ENCODE measurements at places on chromosomes 5 and 9.

GRCh38 chr9:104611213-104611612, 5.8 kb upstream of the OR13C2 start:
- no peak for DNase-seq

GRCh38 chr9:32882705-32883104, 99.4 kb downstream of the TMEM215 start:
- no peak for DNase-seq

GRCh38 chr9:106878934-106879333, 16.0 kb downstream of the ZNF462 start:
- peak; percentile 46 for DNase-seq

DNA sequence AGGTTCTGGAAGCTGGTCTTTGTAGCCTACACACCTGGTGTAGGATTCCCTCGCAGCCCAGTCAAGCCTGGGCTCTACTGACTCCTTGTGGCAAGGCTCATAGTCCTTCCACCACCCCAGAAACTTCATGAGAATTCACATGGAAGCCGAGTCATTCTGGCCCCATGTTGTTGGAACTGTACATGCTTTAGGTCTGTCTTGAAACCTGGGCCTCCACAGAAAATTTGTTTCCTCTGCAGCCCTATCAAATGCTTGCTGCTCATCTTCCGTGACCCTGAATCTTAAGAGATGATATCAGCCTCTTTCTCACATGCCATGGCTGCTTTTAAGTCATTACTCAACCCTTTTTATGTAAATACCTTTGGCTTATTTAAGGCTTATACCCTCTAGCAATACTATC, 113.4 kb upstream of the GRHPR start:
- DNase-seq, result no peak

DNA sequence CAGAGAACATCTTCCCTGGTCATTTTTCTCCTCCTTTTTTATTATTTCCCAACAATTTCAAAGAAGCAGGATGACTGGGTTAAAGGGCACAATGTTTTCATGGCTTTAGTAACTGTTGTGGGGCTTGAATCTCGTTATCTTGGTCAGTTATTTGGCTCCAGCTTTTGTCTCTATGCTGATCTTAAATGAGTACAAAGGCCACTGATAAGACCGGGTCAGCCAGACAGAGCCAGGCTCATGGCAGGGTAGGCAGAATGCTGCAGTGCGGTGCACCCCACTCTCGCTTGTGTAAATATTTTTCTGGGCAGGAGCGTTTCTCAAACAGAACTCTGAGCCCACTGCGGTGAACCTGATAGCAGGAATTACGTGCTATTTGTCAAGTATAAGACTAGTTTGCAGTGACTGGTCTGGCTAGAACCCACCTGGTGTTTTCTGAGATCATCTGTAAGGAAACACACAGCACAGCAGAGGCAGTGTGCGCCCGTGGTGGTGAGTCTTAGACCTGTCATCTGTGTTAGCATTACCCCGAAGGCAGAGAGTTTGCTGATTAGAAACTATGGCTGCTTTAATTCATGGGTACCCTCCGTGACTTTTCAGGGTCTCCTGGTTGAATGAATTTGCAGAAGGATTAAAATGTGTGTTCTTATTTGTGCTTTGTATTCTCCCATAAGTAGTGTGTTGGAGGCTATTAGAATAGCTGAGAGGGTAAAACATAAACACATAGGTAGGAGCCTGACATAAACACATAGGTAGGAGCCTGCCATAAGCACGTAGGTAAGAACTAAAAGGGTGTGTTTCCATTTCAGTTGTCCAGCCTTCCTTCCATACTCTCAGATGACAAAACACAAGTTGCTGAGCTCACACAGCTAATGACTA, 158.6 kb upstream of the DMRT1 start:
- DNase-seq, result no peak

DNA sequence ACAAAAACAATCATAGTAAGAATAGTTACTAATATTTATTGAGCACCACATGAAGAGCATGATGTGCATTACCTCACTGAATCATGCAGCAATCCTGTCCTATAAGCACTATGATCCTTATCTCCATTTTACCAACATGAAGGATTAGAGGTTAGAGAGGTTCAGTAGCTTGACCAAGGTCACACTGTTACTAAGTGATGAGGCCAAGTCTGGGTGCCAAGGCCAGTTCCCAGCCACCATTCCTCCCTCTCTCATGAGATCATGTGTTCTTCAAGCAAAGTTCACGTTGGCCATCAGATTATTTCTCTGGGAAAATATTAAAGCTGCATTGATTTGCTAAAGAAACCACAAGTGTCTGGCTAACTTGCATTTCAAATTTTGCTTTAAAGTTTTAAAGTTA, 31.0 kb downstream of the PDE8B start:
- no peak for DNase-seq

DNA sequence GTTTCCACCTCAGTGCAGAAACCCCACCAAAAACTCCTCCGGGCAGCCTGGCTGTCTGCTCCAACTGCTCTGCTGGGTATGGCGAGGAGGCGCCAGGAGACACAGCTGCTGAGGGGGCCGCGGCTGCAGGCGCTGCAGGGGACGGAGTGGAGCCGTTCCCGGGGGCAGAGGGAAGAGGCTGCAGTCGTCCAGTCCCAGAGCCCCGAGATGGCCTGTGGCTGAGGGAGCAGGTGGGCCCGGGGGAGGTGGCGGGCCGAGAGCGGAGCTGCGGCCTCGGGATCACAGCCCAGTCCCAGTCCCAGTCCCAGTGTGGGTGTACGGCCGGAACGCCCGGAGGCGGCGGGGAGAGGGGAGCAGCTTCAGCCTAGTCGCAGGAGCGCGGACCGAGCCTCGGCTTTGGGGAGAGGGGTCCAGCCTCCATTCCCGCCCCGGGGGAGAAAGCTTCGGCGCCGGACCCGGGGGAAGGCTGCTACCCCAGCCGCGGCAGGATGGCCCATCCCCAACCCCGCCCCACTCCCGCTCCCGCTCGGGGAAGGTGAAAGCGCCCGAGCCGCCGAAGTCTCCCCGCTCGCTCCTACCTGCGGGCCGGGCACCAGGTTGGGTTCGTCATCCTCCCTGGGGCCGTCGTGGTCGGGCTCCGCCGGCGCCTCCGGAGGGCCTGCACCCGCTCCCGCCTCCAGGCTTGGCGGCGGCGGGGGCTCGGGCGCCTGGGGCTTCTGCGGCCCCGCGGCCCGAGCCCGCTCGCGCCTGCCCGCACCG, 513 bp downstream of the FAM193B start:
- peak; percentile 7 for DNase-seq

GRCh38 chr5:125023673-125024072, 277.2 kb upstream of the ZNF608 start:
- no peak for DNase-seq

DNA sequence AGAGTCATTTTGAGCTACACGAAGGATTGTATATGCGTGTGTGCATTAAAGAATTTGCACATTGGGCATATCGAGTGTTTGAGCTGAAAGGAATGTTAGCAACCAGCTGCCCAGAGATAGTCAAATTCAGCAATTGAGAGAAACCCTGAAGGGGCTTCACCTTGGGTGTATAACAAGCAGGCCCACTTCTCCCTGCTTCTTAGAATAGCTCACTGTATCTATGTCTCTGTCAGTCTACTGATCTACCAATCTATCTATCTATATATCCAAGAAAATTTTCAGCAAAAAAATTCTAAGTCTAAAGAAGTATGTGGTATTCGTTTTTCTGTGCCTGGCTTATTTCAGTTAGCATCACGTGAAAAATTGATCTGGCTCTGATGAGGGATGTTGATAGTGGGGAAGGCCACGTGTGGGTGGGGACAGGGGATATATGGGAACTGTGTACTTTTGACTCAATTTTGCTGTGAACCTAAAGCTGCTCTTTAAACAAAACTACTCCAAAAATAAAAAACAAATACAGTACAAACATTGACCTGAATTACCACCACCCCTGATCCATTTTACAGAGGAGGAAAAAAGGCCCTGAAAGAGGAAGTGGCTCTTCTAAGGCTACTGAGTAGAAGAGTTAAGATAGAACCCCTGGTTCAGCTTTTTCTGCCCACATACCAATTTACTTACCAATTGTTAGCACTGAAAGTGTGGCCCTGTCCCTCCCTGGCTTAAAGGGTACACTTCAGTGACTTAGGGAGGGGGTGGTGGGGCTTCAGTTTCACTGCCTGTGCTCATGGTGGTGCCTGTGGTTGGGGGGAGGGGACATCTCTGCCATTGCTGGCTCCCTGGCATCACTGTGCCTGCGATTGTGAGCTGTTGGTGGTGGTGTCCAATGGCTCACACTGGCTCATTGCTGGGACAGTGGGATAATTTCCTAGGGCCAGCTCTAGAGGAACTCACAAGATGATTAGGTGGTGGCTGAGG, 141.8 kb downstream of the DOCK2 start:
- no peak for DNase-seq
